WTC11 (cell line): ENCODE measurements at places on chromosomes 5 and 9. TPM values are rescaled to one million over a fixed set of nuclear protein-coding genes. Genes with fewer than 3 reads are reported as not detected.
A peak's percentile ranks its signal among the peaks of the same experiment; 100 is the strongest.

The LECT2 gene
- not detected in 3 replicates for total RNA-seq

The CEL gene
- total RNA-seq = 6.6 to 10.4 TPM (median 8.1 TPM) in 3 replicates

The RNF208 gene
- 13.3 to 14.8 TPM (median 14.3 TPM) in 3 replicates for total RNA-seq

The SLC1A1 gene
- total RNA-seq = 7.0 to 8.5 TPM (median 7.1 TPM) in 3 replicates

The GLE1 gene
- total RNA-seq = 19.0 to 19.7 TPM (median 19.3 TPM) in 3 replicates

The BNIP1 gene
- total RNA-seq = 11.3 to 15.4 TPM (median 12.4 TPM) in 3 replicates

- H3K27ac ChIP-seq = no peak overlapping the region
- peaks cover 9% of the 10 kb centered on the region for H3K4me1 ChIP-seq
- H3K36me3 ChIP-seq = no peaks in the 10 kb centered on the region
- no peaks in the 10 kb centered on the region for H3K27me3 ChIP-seq
- H3K4me3 ChIP-seq = no peak overlapping the region
- DNase-seq = no peak
Measured at GRCh38 chr5:150609843-150610584, 30.4 kb upstream of the SYNPO start.

- H3K27ac ChIP-seq = no peak overlapping the region
- H3K27me3 ChIP-seq = no peaks in the 10 kb centered on the region; the same call in 1 of the 2 replicates
- H3K4me3 ChIP-seq = no peak overlapping the region
- H3K4me1 ChIP-seq = peaks cover 26% of the 10 kb centered on the region
- no peaks in the 10 kb centered on the region for H3K36me3 ChIP-seq
Measured at GRCh38 chr5:158643840-158644239, 455.9 kb downstream of the EBF1 start.

DNA sequence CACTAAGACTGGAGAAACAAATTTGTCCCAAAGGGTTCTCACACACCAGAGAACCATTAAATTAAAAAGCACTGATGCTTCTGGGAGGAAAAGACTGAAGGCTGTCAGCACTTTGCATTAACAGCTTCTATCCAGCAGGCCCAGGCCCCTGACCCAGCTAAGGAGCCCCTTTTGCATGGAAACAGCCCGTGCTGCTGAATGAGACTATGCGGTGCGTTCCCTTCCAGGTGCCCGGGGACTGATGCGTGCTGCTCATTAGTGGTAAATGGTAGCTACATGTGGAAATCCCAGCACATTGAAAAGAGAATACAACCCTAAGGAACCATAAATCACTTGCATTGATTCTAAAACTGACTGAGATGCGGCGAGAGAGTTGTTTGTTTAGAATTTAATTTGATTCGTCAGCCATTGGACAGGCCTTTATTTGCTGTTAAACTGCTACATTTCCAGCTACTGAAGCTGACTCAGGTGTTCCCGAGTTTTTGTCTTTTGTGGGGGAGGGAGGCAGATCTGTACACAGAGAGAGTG is 351.0 kb upstream of the SLC24A2 start:
- peaks cover 21% of the 10 kb centered on the region for H3K4me1 ChIP-seq
- no peak overlapping the region for H3K27ac ChIP-seq
- H3K36me3 ChIP-seq = no peaks in the 10 kb centered on the region
- DNase-seq = no peak
- no peaks in the 10 kb centered on the region for H3K27me3 ChIP-seq

DNA sequence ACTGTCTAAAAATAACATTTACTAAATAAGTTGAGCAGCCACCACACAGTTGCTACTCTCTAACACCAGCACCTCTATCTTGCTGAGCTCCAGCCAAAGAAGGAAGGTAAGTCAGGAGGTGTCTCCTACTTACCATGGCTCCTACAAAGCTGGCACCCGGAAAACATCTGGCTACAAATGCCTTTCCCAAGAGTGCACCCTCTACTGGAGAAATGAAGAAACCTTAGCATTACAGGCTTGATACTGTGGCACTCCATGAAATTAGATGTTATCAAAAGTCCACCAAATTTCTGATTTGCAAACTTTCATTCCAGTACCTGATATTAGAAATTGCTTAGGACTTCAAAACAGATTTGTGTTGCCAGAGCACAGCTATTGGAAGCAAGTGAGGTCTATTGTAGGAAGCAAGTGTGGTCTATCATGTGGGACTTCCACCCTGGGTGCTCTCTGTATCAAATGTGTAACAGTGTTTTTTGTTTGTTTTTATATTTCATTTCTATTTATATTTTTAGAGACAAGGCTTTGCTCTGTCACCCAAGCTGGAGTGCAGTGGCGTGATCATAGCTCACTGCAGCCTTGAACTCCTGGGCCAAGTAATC is 25.7 kb upstream of the RFK start:
- no peak overlapping the region for H3K27ac ChIP-seq
- H3K36me3 ChIP-seq = no peaks in the 10 kb centered on the region
- DNase-seq = no peak
- H3K4me3 ChIP-seq = no peak overlapping the region
- peaks cover 34% of the 10 kb centered on the region for H3K4me1 ChIP-seq
- peaks cover 7% of the 10 kb centered on the region; the same call in 1 of the 2 replicates for H3K27me3 ChIP-seq

- H3K4me3 ChIP-seq = peak overlapping the region; percentile 46
- peak; percentile 36 for DNase-seq
- no peak overlapping the region for H3K27ac ChIP-seq
- no peaks in the 10 kb centered on the region for H3K36me3 ChIP-seq
Measured at GRCh38 chr5:77641397-77641943, 3.0 kb upstream of the OTP start.

DNA sequence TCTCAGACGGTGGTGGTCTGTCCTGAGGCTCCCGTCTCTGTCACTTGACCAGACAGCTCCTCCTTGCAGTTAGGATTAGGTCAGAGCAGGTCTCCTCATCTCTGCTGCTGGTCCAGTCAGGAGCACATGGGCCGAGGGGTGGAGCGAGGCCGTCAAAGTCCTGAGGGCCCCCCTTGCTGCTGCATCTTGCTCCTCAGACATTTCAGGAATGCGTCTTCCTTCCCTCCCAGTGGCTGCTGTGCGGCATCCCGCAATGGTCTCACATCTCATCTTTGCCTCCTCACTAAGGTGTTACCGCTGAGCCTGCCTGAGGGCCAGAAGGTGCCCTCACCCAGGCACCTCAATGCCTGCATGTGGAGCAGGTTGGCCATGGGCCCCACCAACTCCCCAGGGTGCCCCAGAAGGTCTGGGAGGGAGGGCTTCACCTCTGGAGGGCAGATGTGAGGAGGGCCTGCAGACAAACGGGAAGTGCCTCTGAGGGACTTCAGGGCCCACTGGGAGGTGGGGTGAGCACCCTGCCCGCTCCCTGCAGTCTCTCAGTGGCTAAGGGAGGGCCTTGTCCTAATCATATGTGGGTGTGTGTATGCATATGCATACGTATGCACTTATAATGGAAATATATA is 137.7 kb upstream of the LMX1B start:
- H3K27ac ChIP-seq = no peak overlapping the region
- no peaks in the 10 kb centered on the region for H3K27me3 ChIP-seq
- peaks cover 29% of the 10 kb centered on the region for H3K4me1 ChIP-seq
- no peak overlapping the region for H3K4me3 ChIP-seq
- peaks cover 5% of the 10 kb centered on the region; the same call in 1 of the 2 replicates for H3K36me3 ChIP-seq
- DNase-seq = no peak
